ENCODE measurements at places on chromosomes 5 and 9.

GRCh38 chr9:134365791-134366222, 39.6 kb downstream of the RXRA start:
- no peak for DNase-seq

DNA sequence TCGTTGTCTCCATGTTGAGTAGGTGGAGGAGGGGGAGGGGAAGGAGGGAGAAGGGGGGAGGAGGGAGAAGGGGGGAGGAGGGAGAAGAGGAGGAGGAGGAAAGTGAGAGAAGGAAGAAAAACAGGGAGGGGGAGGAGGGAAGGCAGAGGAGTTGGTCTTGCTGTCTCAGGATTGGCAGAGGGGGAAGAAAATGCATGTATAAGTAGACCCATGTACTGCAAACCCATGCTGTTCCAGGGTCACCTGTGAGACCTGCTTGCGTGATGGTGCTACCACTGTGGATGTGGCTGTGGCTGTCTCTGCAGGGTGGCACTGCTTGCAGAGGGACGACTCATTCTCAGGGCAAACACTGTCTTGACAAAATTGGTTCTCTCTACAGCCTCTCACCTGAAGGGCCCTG, 76.3 kb downstream of the PTCH1 start:
- DNase-seq, result no peak

- no peak for DNase-seq
Observed at GRCh38 chr9:34383904-34384303, 7.2 kb upstream of the MYORG start.

- DNase-seq, result no peak
Observed at GRCh38 chr5:135434591-135435466, 12.3 kb downstream of the DCANP1 start.

DNA sequence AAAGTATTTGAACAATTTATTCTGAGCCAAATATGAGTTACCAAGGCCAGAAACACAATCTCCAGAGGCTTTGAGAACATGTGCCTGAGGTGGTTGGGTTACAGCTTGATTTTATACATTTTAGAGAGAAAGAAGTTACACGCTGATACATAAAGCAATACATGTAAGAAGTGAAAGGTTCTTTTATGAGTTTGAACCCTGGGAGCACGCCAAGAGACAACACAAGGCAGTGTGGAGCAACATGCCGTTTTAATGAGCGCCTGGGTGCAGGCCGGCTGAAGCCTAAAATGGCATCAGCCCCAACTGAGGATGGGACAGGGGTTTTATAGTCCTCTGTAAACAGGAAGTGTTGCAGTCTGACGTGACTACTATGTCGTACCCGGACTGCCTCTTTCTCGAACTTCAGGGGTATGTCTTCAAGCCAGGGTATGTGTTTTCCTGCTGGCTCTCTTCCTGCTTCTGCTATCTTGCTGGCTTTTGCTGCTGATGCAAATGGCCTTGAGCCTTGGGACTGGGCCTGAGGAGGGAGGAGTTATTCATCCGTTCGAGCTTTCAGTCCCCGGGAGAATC, 193.7 kb downstream of the CYLC2 start:
- no peak for DNase-seq

GRCh38 chr5:172760136-172760535, 10.9 kb downstream of the DUSP1 start:
- DNase-seq, result no peak

All from activated CD4-positive, alpha-beta T cell treated with anti-CD3 and anti-CD28 coated beads, Interleukin-10, Interleukin-2, amounts not matched to agents 100 ng/mL and 50 ng/mL, durations not matched to agents 16 hours and 8 hours (primary cell).